ENCODE measurements at places on chromosomes 6 and 20.

DNA sequence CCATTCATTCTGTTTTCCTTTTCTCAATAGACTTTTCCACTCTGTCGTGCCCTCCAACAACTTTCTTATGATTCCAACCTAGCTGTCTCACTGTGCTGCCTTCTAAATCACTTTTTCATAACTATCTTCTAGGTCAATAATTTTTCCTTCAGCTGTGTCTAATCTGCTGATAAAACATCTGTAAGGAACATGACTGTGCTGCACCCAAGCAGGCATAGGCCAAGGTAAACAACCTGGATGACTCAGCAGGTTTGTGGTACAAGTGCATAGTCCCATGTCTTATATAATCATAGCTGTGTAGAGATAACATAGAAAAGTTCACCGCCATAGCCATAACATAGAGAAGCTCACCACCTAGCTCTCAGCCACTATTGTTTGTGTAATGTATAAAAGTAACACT lies 332.3 kb downstream of the PLCB1 start:
- no peak for DNase-seq

GRCh38 chr20:9206486-9206885 lies 137.6 kb downstream of the PLCB4 start:
- DNase-seq, result no peak

- DNase-seq, result no peak
Observed at GRCh38 chr20:33281550-33282146, 1.4 kb upstream of the BPIFB1 start.

DNA sequence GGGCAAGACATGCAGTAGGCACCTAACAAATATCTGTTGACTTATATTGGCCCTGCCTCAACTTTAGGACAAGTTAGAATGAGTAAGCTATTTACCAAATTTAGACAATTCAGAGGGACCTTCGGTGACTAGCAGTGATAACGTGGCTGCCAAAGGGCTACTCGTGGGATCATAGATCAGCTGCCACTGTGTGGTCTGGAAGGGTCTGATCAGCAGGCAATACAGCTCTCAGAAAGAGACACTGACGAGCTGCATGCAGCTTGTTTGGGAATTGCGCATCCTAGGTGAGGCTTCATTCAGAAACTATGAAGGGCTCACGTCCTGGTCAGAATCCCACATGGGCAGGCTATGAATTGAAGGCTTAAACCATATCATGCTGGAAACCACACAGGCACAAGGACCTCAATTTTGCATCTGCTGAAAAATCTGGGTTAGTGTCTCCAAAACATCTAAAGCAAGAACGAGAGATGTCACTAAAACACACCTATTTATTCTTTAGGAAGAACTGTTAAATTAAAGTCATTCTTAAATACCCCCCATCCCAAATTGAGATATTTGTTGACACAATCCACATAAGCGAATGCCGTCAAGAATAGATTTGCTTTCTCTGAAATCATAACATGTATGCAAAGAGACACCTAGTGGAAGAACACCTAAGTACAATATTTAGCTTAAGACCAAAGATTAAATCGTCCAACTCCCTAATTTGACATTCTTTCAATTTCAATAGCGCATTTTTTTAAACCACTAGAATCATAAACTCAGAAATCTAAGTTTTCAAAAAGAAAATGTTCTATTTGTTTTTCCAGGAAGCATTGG lies 79.6 kb downstream of the IPCEF1 start:
- DNase-seq, result peak; percentile 13

GRCh38 chr6:143592335-143592734 lies 80.8 kb upstream of the FUCA2 start:
- peak; percentile 2 for DNase-seq

Data from NCI-H1694 (cell line).